Activated CD4-positive, alpha-beta T cell treated with anti-CD3 and anti-CD28 coated beads, Interleukin-2, amount 10 ng/mL, durations not matched to agents 7 days and 5 days (primary cell): ENCODE measurements at places on chromosomes 16 and 17. TPM values are rescaled to one million over a fixed set of nuclear protein-coding genes. Genes with fewer than 3 reads are reported as not detected.
A peak's percentile ranks its signal among the peaks of the same experiment; 100 is the strongest.

GRCh38 chr16:5972747-5973146, 875.2 kb upstream of the EEF2KMT start:
- no peaks in the 10 kb centered on the region for H3K27me3 ChIP-seq
- no peak for DNase-seq
- H3K4me1 ChIP-seq, result no peaks in the 10 kb centered on the region
- H3K27ac ChIP-seq, result no peak overlapping the region

DNA sequence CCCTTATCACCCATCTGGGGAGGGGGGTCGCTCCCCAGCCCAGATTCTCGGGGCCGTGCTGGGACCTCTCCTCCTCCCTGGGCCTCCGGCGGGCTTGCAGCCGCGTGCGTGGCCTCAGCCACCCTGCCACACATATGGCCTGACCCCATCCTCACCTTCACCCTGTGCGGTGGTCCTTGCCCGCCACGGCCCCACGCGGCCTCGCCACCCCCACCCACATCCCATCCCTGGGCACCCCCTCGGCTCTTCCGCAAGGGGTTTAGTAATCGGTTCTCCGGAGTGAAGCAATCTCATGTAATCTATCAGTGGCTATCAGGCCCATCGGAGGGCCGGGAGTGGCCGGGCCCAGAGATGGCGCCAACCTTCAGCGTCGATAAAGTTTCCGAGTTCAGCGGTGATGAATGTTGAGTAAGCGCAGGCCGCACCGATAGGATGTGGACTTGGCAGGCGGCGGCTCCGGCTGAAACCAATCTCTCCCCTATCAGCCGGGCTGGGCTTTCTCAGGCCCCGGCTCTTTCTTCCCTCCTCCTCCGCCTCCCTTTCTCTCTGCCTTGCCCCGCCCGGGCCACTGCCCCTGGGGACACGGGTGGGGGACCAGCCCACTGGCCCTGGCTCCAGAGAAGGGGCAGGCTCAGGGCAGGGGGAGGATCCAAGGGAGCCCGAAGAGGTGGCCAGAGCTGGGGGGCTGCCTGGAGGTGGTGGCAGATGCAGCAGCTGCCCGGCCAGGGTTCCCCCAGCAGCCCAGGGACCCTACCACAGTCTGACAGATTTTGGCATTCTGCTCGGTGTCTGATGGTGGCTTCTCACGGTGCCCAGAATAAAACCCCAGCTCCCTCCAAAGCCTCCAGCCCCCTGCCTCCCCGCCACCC, 20.8 kb downstream of the ZFPM1 start:
- no peaks in the 10 kb centered on the region for H3K27me3 ChIP-seq
- no peak overlapping the region for H3K4me3 ChIP-seq
- no peaks in the 10 kb centered on the region for H3K36me3 ChIP-seq
- peaks cover 52% of the 10 kb centered on the region for H3K4me1 ChIP-seq
- no peak for DNase-seq
- no peak overlapping the region for H3K27ac ChIP-seq

DNA sequence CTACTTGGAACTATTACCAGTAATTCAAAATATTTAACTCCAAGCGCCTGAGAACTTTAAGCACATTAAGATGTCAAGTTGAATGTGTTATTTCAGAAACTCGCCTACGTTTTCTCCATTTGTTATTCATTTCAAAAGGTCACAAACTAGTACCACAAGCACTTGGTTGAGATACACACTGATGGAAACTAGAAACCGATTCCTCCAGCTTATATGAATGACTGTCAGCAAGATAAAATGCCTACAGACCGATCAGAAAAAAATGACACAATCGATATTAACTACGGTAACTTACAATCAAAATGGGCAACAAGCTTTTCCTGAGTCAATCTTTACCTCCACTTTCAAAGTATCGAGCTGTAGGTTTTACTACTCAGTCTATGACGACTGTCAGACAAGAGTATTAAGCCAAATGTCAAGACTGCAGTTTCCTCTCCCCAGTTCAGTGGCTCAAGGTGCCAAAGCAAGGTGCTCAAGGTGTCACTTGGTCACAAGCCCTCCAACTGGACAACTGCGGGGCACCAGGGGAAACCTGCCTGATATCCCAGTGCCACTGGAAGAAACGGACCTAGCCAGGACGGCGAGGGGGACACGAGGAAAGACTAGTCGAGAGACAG, 678 bp downstream of the SRP68 start:
- no peak for DNase-seq
- H3K27ac ChIP-seq, result peak overlapping the region; percentile 91
- peaks cover 46% of the 10 kb centered on the region for H3K4me1 ChIP-seq
- H3K36me3 ChIP-seq, result peaks cover 26% of the 10 kb centered on the region

GRCh38 chr17:77528516-77529327, 388.0 kb downstream of the SEC14L1 start:
- H3K4me1 ChIP-seq, result peaks cover 4% of the 10 kb centered on the region
- peak; percentile 17 for DNase-seq
- no peak overlapping the region for H3K27ac ChIP-seq
- H3K36me3 ChIP-seq, result no peaks in the 10 kb centered on the region

DNA sequence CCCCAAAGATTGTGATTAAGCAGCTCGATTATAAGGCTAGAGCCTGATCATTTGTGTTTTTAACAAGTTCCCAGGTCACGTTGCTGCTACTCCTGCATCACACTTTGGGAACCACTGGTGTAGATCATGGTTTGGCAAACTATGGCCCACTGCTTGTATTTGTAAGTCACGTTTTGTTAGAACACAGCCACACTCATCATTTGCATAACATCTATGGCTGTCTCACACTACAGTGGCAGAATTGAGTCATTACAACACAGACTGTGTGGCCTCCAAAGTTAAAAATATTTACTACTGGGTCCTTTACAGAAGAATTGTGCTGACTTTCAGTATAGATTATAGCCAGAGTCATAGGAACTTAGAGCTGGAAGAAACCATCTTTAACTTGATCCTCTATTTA, 515.3 kb upstream of the PSMD7 start:
- H3K36me3 ChIP-seq, result no peaks in the 10 kb centered on the region
- no peaks in the 10 kb centered on the region for H3K27me3 ChIP-seq
- no peak overlapping the region for H3K27ac ChIP-seq
- no peak overlapping the region for H3K4me3 ChIP-seq

- H3K27ac ChIP-seq, result no peak overlapping the region
- DNase-seq, result no peak
- H3K36me3 ChIP-seq, result no peaks in the 10 kb centered on the region
- H3K27me3 ChIP-seq, result peaks cover 90% of the 10 kb centered on the region
Observed at GRCh38 chr17:48753794-48754499, 25.4 kb upstream of the HOXB13 start.

Gene KCNG4
- total RNA-seq, result not detected

Gene TPSD1
- total RNA-seq, result not detected

Gene ABI3
- 59.4 TPM for total RNA-seq

Gene CA7
- total RNA-seq, result not detected

Gene ALOX12B
- 0.31 TPM for total RNA-seq

Gene EPN3
- not detected for total RNA-seq

Gene PPP1R27
- not detected for total RNA-seq
